ENCODE measurements at places on chromosomes 3 and 15. TPM values are rescaled to one million over a fixed set of nuclear protein-coding genes. Genes with fewer than 3 reads are reported as not detected.

DNA sequence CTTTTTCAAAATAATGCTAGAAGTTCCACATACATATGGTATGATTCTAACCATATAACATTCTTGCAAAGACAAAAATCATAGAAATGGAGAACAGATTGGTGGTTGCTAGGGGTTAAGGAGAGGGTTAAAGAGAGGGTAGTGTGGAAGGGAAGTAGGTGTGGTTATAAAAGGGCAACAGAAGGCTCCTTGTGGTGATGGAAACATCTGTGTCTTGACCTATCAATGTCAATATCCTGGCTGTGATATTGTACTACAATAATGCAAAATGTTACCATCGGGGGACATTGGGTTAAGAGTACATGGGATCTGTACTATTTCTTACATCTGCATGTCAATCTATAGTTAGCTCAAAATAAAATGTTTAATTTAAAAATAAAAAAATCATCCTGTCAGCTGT, 67.8 kb upstream of the FSIP1 start:
- no peak for DNase-seq

DNA sequence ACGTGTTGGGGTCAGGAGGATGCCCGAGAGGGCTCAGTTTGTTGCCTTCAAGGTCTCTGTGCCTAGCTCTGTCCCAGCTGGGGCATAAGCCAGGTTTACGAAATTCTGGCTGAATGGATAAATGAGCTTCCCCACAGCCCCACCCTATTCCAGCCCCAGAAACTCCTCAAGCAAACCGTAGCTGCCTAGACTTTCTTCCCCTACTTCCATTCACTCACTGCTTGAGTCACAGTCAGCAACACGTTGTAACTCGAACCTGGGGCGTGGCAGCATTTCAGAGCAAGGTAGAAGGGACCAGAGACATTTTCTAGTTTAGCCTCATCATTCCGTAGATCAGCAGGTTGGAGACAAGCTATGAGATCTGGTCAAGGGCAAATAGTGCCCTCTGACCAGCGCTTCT, 24.2 kb downstream of the NMNAT3 start:
- DNase-seq: no peak

GRCh38 chr3:129867506-129868124, 25.9 kb downstream of the TMCC1 start:
- DNase-seq: no peak

DNA sequence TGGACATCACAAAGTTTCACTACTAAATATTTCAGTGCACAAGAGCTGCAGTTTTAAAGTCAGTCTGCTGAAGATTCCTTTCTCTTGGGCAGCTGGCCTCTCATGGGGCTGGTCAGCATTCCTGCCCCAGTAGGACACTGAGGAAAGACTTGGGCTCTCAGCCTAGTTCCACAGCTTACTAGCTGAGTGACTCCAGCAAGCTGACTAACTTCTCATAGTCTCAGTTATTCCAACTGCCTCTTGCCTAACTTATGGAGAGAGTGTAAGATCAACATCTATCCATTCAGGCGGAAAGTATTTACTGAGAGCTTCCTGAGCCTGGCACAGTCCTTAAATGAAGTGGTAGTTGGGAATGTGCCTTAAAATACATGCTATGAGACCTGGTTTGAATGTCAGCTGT, 27.0 kb downstream of the TM4SF4 start:
- DNase-seq: no peak

GRCh38 chr15:91813924-91814323, 39.6 kb upstream of the SLCO3A1 start:
- DNase-seq: no peak

- DNase-seq: no peak
These were observed 141.6 kb downstream of the EBLN2 start for GRCh38 chr3:73203101-73203500.

DNA sequence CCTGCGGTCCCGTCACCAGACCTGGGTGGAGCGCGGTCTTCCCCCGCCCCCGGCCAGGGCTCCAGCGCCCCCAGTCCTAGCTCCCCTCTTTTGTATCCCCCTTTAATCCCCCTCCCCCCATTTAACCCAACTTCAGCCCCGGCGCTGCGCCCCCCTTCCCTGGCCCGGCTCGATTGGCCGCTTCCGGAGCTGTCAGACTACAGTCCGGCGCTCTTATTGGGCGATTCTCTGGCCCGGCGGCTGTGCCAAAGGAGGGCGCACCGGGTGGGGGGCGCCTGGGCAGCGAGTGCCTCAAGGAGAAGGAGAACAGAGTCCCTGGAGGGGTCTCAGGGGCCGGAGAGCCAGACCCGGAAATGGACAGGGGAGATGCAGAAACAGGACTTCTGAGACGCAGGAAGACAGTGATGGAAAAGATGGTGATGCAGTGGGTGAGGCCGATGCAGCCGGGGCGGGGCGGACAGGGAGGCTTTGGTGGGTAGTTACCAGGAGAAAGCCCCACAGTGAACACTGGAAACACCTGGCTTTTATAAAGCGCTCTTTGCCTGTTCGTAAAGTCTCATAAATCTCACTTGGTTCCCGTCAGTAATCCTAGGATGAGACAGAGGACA, 1.2 kb upstream of the ADCY5 start:
- DNase-seq: no peak

GRCh38 chr3:49013738-49014660, 4.4 kb downstream of the DALRD3 start:
- DNase-seq: no peak

DNA sequence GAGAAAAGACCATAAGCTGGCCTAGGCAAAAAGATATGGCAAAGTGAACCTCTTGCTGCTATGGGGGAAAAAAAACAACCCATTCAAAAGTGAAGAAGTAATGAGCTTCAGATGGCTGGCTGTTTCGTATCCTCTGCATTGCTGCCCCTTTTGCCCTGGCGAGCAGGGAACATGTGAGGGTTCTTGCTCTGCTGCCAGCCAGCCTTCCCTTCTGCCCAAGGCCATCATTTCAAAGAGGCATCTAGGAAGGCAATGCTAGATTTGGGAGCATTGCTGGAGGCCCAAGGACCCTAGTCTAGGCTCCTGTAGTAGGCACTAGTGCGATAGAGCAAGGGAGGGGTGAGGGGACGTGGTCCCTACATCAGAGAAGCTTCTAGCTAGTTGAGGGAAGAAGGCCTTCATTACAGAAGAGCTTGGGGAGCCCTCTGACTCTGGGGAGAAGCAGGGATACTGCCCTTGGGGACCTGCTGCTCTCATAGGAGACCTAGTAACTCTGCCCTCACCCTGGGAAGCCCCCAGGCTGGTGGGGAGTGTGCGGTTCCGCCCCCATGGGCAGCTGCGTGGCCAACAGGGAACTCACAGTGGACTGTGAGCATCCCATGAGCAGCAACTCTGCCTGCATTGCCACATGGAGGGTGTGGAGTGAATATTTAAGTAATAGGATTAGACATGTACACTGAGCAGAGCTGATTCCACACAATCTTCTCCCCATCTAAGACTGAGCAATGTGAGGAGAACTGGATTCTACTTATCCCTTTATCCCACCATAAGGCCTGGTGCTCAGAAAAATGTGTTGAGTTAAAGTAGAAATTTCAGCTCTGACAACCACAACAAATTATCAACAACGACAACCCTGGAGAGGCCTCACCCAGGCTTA, 21.3 kb downstream of the ITGA11 start:
- DNase-seq: no peak

- DNase-seq: no peak
These were observed 85.2 kb upstream of the CHL1 start for GRCh38 chr3:111143-112069.

- no peak for DNase-seq
These were observed 243.9 kb downstream of the SHQ1 start for GRCh38 chr3:72604328-72604727.

DNA sequence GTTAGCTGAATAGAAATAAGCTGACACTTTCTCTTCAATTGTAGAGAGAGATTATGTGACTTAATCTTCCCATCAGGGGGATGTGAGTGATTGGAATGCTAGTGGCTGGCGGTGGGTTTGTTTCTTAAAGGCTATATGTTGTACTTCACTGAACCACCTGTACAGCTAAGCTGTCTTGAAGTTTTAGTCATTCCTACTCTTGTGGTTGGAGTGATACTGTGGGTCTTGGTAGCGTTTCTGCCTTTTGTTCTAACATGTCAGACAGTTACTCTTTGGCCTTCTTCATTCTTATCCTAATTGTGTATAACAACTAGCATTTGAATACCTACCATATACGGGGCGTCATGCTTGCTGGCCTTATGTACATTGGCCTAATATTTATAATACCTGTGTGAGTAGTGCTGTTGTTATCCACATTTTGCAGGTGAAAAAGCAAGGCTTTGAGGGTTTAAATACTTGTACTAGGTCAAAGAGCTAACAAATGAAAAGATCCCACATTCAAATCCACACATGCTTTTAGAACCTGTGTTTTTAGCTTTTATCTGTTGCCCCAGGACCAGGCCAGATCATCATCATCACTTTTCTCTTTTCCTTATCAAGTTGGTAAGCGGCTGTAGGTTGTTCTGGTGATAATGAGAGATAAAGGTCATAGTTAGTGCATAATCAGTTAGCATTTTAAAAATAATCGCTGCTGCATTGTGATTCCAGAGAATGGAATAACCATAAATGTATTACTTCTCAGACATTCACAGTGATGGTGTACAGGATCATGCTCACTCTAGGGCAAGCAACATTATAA, 50.2 kb downstream of the AKAP13 start:
- DNase-seq: no peak

GRCh38 chr3:16090706-16091105, 83.8 kb upstream of the GALNT15 start:
- no peak for DNase-seq

DNA sequence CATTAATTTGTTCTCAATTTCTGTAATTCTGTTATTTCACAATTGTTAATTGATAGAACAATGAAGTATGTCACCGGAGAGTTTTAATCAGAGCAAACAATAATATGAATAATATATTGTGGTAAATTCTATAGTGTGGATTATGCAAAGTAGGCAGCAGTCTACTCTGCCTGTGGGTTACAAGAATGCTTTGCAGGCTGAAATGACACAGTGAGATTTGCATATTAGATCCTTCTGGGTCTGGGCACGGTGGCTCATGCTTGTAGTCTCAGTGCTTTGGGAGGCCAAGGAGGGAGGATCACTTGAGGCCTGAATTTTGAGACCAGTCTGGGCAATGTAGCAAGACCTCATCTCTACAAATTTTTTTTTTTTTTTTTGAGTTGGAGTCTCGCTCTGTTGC, 12.5 kb downstream of the COPG1 start:
- no peak for DNase-seq

SEMA3B gene
- 0.34 TPM for total RNA-seq

STXBP5L gene
- not detected for total RNA-seq

SLC27A2 gene
- 0.06 TPM for total RNA-seq

C3orf20 gene
- not detected for total RNA-seq

TIMP4 gene
- total RNA-seq: not detected

Data from glomerular endothelial cell (primary cell).